CD4-positive, alpha-beta T cell treated with Interleukin-4 for 4 hours (primary cell): ENCODE measurements at places on chromosomes 13 and 19.

DNA sequence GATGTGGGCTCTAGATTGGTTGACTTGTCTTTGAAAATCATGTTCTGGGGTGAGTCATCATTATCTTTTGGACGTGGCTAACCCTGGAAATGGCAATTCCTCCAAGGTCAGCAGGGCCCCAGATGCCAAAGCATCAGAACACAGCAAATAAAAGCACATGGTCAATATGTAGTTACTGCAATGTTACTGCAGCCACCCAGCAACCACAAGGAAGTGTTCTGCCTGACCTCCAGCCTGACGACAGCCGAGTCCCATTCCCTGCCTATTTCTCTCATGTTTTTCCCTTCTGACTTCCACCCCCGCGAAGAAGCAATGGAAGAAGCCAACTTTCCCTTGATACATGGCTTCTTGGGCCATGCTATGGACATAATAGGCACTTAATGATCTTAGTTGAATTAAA lies 577.9 kb downstream of the IRS2 start:
- DNase-seq = no peak

DNA sequence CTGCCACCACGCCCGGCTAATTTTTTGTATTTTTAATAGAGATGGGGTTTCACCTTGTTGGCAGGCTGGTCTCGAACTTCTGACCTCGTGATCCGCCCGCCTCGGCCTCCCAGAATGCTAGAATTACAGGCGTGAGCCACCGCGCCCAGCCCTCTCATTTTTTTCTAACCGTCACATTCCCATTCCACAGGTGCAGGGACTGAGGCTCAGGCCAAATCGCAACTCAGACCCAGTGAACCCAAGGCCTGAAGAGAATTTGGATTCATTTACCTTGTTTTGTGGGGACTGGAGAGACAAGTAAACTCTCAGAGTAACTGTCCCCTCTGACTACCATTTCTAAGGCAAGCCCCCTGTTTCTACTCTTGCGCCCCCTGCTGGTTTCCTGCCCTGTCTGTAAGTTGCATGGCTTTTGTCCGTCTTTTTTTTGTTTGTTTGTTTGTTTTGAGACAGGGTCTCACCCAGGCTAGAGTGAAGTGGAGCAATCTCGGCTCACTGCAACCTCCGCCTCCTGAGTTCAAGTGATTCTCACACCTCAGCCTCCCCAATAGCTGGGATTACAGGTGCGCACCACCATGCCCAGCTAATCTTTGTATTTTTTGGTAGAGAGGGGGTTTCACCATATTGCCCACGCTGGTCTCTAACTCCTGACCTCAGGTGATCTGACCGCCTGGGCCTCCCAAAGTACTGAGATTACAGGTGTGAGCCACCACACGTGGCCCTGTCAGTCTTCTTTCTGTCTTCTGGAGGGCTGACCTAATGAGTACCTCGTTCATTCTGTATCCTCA lies 2.3 kb upstream of the STRN4 start:
- peak; percentile 69 for DNase-seq

DNA sequence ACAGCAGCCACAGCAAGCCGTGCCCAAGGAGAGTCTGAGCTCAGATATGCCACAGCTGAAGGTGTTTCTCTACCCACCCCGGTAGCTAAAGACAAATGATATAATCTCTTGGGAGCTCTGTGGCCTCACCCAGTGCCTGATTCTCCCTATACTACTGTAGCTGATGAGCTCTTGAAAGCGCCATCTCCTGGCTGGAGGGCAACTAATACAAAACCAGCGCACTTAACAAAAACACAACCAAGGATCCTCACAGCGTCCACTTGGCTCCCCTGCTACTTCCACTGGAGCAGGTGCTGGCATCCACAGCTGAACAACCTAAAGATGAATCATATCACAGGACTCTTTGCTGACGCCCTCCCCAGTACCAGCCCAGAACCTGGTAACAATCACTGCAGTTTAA lies 1212.0 kb downstream of the PCDH17 start:
- DNase-seq = no peak

DNA sequence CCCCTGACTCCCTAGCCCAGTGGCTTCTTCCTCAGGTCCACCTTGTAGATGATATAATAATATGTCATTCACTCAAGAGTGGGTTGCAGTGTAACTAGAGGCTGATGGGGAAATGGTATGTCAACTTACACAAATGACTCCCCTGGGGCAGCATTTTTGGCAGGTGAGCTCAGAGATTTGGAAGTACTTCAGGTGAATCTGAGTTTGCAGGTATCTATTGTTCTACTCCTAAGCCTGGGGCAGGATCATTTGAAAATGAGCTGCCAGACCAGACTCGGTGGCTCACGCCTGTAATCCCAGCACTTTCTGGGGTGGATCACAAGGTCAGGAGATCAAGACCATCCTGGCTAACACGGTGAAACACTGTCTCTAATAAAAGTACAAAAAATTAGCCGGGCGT lies 11.6 kb upstream of the CNMD start:
- no peak for DNase-seq

DNA sequence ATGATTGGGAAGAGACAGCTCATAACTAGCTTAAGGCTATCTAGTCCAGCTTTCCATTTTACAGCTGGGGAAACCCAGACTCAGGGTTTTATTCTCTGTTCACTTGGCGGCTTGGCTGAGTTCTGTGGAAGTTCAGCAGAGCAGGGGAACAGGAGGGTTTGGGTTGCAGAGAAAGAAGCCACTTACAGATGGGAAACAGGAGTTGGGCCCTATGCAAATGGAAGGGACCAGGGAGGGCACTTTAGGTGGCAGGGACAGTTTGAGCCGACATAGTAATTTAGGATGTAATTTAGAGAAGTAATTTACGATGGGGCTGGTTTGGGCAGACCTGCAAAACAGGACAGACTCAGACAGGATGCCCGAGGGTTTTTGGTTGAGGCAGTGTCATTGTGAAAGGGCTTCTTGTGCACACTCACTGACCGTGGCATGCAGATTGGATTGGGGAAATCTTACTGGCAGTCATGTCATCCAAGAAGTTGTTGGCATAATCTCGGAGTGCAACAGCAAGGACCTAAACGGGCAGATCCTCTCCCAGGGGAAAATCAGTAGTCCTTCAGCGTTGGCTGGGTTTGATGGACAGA lies 47.3 kb upstream of the GPR183 start:
- no peak for DNase-seq
